ENCODE measurements at places on chromosomes 11 and 22.

- no peak for DNase-seq
Observed at GRCh38 chr11:773830-774229, 3.5 kb downstream of the GATD1 start.

GRCh38 chr11:72202571-72202970 is 10.6 kb downstream of the FOLR1 start:
- DNase-seq = no peak

GRCh38 chr11:9092072-9092471 is 673 bp upstream of the SCUBE2 start:
- DNase-seq = no peak

GRCh38 chr11:44855493-44855849 is 95.2 kb downstream of the TP53I11 start:
- DNase-seq = no peak

GRCh38 chr11:34284156-34284555 is 73.7 kb downstream of the ABTB2 start:
- no peak for DNase-seq

- no peak for DNase-seq
Observed at GRCh38 chr22:40325315-40325714, 21.0 kb upstream of the ADSL start.

- no peak for DNase-seq
Observed at GRCh38 chr22:43637275-43638260, 174.5 kb downstream of the EFCAB6 start.

DNA sequence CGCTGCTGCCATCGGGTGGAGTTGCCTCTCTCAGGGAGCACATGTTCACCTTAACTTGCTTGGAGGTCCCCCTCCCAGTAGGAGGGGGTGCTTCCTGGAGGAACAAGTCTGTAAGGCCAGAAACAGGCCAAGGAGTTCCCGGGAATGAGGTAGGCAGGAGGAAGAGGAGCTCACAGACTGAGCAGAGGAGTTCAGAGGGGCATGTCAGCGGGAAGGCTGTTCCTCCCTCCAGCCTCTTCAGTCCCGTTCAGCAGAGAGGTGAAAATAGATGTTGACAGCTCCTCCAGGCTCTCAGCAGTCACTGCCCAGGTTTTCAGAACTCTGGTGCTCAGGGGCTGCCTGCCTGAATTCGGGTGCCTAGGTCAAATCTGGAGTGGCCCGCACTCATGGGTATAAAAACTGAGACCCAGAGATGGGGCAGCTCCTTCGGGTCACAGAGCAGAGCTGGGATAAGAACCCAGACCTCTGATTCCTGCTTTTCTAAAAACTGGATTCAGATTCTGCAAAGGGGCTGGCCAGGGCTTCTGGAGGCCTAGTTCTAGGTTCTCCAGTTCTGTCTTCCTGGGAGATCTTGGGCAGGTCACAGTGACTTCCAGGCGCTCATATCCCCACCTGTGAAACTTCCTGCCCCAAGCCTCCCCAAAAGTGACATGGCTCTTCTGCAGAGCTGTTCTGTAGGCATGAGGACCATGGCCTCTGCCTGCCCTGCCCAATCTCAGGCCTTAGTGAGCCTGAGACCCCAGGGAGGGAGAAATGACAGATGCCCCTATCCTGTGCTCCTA is 18.3 kb downstream of the ATG16L2 start:
- DNase-seq = no peak

DNA sequence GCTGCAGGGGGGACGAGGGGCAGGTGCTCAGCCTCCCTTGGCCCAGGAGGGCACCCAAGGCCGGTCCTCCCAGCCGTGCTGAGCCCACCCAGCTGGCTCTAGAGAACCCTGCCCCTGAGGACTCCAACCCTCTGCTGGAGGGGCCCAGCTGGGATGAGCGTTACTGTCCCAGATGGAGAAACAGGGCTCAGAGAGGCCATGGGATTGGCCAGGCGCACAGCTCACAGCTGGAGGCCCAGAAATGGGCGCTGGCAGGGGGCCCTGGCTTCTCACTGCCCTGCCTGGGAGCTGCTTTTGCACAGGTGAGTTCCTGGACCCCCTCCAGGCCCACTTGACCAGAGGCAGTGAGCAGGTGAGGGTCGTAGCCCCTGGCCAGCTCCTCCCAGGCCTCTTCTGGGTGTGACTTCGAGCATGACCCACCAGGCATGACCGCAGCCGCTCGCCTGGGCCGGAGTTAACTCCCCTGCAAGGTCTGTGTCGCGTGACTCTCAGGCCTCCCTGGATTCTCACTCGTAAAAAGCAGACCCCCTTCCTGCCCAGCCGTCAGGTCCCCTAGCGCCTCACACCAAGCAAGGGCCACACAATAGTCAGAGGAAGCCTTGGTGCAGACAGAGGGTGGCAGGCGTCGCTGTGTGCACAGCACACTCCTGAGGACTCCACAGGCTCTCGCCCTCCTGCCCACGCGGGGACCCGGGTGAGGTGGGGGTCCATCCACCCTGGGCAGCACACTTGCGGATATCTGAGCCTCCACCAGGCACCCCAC is 19.7 kb upstream of the IL17REL start:
- no peak for DNase-seq

DNA sequence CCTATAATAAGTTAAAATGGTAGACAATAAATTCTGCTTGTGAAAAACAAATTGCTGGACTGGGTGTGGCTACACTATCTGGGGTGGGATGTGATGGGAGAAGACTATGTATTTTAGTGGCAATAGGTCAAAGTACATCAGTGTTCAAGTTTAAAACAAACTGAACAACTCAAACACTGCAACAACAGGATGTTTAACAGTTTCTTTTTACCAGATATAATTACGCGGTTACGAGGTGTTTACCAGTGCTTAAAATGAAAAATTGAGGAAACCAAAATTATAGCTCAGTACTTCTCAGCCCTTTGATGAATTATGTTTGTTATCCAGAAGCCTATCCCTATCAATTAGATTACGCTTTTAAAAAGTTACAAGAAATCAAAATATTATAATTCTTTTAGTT is 3.2 kb downstream of the PRDM10 start:
- DNase-seq = no peak

DNA sequence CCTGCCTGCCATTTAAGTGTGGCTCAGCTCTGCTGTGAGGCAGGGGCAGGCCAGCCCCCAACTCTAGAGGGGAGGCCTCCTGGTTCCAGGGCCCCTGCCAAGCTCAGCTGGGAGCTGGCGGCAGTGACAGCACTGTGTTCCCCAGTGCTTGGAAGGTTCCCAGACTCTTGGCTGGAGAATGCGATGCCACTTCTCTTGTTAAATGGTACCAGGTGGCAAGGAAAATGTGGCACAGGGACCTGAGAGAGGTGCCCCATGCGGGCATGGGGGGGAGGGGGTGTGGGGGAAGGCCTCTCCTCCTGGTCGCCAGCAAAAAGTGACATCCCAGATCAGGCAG is 8.4 kb upstream of the TNFRSF13C start:
- DNase-seq = peak; percentile 31

DNA sequence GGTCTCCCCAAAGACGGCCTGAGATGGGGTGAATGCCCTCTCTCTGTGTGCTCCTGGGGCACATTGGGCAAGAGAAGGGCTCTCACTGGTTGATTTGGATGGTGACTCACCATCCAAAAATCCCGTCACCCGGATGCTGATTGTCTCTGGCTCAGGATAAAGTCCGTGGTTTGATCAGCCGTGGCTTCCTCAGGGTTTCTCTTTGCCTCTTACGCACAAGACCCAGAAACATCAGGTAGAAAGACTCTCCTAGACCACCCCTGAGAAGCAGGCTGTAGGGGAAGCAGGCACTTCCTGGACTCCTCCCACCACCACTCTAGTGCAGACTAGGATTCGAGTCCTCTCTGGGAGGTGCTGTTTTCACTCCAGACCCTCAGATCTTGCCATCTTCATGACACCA is 176.1 kb upstream of the NCAM1 start:
- DNase-seq = no peak

GRCh38 chr11:128734103-128734831 is 40.4 kb downstream of the FLI1 start:
- peak; percentile 78 for DNase-seq

DNA sequence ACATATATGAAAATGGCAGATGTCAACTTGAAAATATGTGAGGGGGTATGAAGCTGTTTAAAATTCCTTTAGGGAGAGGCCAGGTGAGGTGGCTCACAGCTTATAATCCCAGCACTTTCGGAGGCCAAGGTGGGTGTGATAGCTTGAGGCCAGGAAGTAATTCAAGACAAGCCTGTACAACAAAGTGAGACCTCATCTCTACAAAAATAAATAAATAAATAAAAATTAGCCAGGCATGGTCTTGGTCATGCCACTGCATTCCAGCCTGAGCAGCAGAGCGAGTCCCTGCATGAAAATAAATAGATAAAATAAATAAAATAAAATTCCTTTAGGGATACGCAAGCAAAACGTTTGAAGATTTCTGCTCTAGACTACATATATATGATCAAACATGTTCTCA is 38.1 kb upstream of the FAM181B start:
- no peak for DNase-seq

DNA sequence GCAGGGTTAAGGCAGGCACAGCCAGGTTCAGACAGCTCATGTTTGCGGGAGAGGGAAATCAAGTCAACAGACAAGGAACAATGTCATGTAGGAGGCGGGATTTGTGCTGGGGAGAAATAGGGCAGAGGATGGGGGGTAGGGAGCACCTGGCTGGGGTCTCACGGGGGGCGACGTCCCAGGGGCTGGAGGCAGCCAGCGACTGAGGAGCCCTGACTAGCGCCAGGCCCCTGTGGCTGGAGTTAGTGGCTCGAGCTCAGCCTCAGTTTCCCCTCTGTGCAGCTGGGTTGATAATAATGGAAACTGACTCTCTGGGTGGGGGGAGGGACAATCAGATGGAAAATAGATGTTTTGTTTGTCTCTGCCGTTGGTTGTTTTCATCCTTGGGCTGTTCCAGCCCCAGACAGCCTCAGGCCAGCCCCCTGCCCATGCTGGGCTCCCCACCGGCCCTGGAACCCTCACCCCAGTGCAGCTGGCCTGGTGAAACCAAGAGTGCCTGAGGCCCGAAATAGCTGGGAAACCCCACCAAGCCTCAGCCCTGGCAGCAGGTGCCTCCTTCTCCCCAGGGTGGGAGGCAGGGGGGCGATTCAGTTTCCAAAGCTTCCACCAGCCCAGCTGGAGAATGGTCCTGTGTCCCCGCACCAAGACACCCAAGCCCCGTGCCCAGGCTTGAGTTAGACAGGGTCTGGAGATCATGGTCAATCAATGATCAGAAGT is 44.1 kb downstream of the IGLL5 start:
- no peak for DNase-seq

GRCh38 chr11:66221726-66222236 is 46.7 kb upstream of the RAB1B start:
- no peak for DNase-seq

GRCh38 chr11:62402960-62403730 is 15.7 kb upstream of the SCGB1A1 start:
- no peak for DNase-seq

- DNase-seq = no peak
Observed at GRCh38 chr11:64382586-64382985, 23.6 kb downstream of the RPS6KA4 start.

- DNase-seq = no peak
Observed at GRCh38 chr11:35995681-35996271, 51.9 kb downstream of the LDLRAD3 start.

GRCh38 chr11:8747173-8747572 is 64.6 kb downstream of the RPL27A start:
- no peak for DNase-seq

- no peak for DNase-seq
Observed at GRCh38 chr11:55054723-55055122, 207.2 kb upstream of the TRIM48 start.

DNA sequence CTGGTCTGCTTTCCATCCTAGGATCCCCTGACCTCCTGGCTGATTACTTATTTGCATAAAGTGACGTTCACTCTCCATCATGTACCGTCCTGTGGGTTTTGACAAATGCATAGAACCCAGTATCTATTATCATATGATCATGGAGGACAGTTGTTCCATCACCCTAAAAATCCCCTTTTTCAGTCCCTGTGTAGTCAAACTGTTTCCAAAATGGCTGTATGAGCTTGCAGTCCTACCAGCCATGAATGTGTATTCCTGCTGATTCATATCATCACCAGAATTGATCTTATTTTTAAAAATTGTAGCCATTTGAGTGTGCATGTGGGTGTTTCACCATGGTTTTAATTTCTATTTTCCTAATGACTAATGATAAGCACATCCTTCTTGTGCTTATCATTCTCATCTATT is 108.8 kb downstream of the MPPED1 start:
- DNase-seq = no peak

DNA sequence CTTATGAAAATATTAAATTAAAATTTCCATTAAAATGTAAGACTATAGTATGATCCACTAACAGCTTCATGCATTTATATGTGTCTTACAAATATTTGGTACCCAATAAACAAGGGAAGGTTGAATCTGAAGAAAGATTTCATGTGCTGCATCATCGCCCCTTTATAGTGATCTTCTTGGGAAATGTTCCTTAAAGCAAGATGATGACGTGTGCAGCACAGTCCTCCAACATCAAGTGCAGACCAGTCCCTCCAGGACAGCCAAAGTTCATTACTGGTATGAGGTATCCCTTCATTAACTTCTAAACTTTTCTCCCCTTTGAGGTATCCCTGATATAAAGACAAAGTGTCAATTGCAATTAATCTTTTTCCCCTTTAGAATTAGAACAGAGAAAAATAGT is 567.0 kb downstream of the METTL15 start:
- no peak for DNase-seq

DNA sequence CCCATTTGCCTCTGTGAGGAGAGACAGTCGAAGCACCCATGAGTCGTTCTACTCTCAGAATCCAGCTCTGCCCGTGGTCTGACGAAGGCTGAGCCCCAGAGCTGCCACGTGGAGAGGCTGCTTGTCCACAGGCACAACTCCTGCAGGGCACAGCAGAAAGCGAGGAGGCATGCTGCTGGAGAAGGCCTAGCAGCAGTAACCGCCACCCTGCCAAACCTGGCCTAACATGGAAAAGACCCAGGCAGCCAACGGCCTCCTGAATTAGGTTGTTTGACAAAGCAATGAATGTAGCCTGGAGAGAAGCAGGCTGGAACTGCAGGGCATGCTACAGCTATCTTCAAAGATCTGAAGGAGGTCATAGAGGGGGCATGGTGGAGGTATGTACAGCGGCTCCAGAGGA is 89.7 kb downstream of the SNX19 start:
- no peak for DNase-seq

DNA sequence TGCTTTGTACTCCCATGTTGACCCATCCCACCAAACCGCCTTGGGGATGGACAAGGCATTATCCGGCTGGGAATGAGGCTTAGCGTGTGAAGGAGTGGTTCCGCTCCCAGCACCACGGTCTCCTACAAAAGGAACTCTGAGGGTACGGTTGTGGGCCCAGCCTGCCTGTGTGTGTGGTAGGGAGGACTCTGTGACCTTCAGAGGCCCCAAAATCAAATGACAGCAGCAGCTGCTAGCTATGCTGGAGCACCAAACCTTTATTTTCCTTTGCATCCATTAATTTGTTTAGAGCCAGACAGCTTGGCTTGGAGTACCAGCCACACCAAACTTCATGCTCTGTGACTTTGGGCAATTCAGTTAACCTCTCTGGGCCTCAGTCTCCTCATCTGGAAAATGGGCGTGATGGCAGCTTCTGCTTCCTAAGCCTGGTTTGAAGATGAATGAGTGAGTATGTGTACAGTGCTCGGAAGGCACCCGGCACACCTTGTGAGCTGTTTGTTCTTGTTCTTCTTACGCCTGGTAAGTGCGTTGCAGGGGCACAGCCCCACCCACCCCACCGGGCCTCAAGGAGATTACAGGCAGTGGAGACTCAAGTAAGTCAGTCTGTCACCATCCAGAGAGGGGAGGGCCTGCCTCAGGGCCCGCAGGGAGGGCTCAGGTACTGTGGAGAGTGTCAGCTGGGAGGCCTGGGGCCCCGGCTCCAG is 25.3 kb downstream of the MB start:
- no peak for DNase-seq

Measured in pons (tissue), 1 donor.